ENCODE measurements at places on chromosomes 4 and X.
A peak's percentile ranks its signal among the peaks of the same experiment; 100 is the strongest.

- no peak for DNase-seq
Measured at GRCh38 chrX:18917831-18918230, 66.1 kb downstream of the PHKA2 start.

GRCh38 chrX:47321823-47322371 is 48.5 kb upstream of the ZNF157 start:
- DNase-seq, result no peak

DNA sequence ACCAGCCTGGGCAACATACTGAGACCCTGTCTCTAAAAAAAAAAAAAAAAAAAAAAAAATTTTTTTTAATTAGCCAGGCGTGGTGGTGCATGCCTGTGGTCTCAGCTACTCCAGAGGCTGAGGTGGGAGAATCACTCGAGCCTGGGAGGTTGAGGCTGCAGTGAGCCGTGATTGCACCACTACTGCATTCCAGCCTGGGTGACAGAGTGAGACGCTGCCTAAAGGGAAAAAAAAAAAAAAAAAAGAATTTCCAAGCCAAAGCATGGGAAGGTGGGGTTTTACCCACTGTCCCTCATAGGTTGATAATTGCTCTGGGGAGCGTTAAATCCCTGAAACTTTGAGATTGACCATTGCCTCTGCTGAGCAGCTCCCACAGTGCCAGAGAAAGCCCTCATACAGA is 427.5 kb downstream of the BCOR start:
- no peak for DNase-seq

DNA sequence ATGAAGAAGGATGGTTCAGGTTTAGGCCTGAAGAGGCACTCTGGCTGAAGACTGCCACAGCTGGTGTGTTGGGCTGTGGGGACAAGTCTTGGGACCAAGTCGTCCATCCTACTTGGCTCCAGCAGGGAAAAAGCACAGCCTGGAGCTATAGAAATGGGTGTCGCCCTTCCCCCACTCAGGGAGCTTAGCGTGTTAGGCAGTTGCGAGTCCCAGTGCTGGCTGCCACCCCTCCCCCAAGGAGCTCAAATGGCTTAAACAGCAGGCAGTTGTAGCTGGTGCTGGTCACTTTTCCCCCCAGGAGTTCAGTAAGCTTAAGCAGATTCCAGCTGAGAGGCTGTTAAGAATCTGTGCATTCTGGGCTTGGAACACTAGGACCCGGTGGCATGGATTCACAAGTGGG is 319.5 kb upstream of the POF1B start:
- DNase-seq, result no peak

GRCh38 chr4:87799301-87800113 is at the start of gene IBSP:
IBSP (plus strand) TSS chr4:87799554; CDS start chr4:87802362, 2,808 bp downstream.
- no peak for DNase-seq

GRCh38 chrX:80237072-80237471 is 183.2 kb upstream of the TENT5D start:
- DNase-seq, result no peak

DNA sequence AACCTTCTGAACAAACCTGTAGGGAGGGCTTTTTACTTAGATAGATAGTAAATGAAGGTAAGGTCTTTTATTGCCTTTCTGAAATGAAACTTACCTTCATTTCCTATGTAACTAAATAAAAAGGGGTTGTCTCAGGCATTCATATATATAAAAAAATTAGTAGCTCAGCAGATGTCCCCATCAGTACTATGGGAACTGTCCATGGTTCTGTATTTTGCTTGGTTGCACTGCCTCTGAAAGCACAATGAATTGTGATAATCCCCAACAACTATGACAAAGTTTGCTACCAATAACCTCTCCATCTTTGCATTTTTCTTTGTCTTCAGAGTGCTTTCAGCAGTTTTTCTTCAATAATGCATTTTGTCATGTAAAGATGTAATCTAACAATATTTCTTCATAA is 222.4 kb downstream of the SLIT2 start:
- no peak for DNase-seq

- DNase-seq, result no peak
Measured at GRCh38 chr4:88964450-88964849, 92.5 kb downstream of the FAM13A start.

DNA sequence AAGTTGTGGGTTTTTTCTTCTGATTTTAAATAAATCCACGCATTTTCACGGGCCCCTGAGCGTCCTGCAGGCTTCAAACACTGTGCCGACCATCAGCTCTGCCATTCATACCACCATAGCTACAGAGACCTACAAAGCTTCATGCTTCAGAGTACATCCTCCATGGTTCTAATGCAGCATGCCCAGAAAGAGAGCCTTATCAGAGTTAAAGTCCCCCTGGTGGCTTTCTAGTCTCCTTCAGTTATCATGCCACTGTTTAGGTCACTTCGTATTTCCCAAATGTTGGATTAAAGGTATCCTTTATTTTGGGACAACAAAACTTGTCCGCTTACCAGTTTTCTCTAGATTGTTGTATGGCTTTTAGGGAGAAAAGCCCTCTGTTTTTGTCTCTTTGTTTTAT is 66.7 kb upstream of the VCX2 start:
- no peak for DNase-seq

DNA sequence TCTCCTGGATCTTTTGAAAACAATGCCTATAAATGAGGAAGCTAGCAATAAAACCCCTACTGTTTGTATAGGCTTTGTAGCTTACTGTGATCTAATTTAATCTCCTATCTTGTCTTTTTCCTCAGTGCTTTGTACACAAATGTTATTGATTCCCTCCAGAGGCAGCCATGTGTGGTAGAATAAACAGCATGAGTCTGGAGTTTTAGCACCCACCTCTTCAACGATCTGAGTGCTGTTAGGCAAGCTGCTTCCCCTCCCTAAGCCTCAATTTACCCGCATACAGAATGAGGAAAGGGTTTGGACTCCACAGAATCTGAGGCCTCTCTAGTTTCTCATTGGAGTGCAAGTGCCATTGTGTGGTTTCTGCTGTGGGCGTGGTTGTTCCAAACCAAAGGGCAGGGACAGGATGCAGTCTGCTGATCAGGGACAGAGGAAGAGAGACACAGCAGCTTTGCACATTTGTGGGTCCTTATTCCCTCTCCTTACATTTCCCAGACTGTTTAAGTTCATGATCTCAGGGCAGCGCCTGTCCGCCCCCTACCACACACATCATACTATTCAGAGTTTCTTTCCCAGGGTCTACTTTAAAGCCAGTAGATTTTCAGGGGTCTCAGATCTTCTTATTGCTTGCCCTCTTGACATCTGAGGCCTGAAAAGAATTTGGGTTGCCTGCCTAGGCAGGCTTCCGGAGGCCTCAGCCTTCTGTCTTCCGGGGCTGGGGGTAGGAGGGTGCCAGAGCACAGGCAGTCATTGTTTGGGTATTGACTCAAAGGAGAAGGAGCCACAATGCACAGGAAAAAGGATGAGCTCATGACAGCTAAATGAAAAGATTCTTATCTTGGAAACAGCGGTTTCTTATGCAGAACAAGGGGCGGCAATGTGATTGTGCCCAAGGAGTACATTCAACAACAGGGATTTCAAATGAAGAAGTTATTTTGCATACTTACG is 114.9 kb upstream of the TEX13D start:
- peak; percentile 8 for DNase-seq

DNA sequence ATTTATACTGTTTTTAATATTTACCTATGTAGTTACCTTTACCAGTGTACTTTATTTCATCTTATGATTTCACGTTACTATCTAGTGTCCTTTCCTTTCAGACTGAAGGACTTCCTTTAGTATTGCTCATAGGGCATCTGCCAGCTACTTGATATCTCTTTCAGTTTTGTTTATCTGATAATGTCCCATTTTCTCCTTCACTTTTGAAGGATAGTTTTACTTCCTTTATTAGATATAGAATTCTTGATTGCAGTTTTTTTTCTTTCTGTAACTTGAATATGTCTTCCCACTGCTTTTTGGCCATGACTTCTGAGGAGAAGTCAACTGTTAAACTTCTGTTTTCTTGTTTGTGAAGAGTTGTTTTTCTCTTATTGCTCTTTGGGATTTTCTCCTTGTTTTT is 69.4 kb upstream of the MAGED1 start:
- no peak for DNase-seq

DNA sequence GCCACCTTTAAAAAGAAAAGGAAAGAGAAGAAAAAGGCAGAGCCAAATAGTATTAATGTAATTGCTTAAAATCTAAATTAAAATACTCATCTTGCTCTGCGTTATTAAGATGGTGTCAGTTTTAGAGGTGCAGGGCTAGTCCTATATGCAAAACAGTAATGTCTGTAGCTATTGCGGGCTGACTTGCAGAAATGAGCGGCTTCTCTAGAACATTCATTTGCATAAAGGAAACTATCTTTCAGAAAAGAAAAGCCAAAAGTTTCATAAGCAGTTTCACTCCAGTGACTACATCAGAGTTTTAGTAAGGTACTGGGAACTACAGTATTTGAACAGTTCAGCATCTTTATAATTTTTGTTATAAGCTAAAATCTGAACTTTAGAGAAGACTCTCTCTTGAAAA is 6.0 kb downstream of the SMAD1 start:
- DNase-seq, result no peak

Measured in tibial nerve (tissue), 4 donors.